OCI-M1 (cell line): ENCODE measurements at places on chromosomes 7 and 10.
A peak's percentile ranks its signal among the peaks of the same experiment; 100 is the strongest.

- DNase-seq, result peak; percentile 63
These were observed 30.0 kb upstream of the PRKAR2B start for GRCh38 chr7:107014387-107015023.

DNA sequence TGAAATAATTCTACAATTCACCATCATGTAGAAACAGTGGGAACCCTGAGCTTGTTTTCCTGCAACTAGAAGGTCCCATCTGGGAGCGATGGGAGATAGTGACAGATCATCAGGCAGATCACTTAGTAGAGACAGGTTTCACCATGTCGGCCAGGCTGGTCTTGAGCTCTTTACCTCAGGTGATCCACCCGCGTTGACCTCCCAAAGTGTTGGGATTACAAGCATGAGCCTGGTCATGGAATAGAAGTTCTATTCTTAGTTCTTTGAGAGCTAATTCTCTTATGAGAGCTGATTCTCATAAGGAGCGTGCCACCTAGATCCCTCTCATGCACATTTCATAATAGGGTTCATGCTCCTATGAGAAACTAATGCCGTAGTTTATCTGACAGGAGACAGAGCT lies 778.0 kb upstream of the AUTS2 start:
- DNase-seq, result no peak

DNA sequence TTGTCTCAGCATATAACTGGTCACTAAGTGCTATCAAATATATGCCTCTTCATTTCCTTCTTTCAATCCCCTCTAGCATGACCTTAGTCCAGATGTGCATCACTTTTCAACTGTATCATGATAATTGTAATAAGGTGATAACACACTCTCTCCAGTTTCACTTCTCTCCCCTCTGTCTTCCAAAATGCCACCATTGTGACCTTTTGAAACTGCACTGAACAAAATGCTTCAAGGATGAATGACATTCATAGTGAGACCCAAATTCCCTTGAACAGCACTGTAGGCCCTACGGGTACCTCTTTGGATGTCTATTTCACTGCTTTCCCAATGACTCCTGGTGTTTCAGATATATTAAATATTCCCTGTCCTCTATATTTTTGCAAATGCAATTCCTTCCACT lies 224.8 kb downstream of the DNAJB9 start:
- no peak for DNase-seq

GRCh38 chr10:31467791-31468535 lies 148.9 kb downstream of the ZEB1 start:
- no peak for DNase-seq
